Activated T-cell treated with anti-CD3 and anti-CD28 coated beads for 48 hours (primary cell): ENCODE measurements at places on chromosomes 13 and 19.

DNA sequence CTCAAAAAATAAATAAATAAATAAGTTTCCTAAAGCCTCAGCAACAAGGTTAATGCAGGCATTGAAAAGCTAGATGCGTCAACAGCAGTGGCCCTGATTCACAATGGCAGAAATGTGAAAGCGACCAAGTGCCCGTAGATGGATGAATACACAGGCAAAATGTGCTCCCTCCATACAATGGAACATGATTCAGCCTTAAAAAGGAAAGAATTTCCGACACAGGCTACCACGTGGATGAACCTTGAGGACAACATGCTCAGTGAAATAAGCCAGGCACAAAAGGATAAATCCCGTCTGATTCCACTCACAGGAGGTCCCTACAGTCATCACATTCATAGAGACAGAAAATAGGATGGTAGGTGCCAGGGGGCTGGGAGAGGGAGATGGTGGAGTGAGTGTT is 31.7 kb downstream of the INSR start:
- DNase-seq = no peak

DNA sequence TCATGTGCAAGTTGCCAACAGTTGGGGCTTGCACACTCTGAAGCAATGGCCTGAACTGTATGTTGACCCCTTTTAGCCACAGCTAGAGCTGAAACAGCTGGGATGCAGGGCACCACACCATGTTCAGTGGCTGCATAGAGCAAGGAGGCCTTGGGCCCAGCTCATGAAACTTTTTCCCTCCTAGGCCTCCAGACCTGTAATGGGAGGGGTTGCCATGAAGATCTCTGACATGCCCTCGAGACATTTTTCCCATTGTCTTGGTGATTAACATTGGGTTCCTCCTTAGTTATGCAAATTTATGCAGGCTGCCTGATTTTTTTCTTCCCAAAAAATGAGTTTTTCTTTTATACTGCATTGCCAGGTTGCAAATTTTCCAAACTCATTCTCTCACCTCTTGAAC is 165.1 kb upstream of the PRR20A start:
- no peak for DNase-seq

DNA sequence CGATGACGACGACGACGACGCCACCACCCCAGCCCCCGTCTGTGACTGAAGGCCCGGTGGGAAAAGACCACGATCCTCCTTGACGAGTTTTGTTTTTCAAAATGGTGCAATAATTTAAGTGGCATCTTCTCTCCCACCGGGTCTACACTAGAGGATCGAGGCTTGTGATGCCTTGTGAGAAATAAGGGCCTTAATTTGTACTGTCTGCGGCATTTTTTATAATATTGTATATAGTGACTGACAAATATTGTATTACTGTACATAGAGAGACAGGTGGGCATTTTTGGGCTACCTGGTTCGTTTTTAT is 2.5 kb downstream of the KLF2 start:
- DNase-seq = no peak

DNA sequence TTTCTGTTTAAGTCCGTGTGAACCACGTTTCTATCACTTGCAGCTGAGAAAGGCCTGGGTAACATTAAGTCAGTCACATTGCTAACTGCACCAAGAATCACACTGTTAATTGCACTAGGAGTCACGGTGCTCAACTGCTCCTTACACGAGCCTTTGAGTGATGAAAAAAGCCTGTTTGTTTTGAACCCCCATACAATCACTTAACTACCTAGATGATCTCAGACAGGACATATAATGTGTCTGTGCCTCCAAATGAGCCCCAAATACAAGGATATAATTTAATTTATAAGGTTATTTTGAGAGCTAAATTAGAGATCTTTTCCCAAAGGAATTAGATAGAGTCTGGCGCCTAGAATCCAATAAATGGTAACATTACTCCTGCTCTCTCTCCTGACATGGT is 84.1 kb downstream of the MIPEP start:
- no peak for DNase-seq

- DNase-seq = no peak
Observed at GRCh38 chr13:64482373-64482772, 2747.8 kb downstream of the PCDH9 start.

- DNase-seq = peak; percentile 96
Observed at GRCh38 chr19:8592231-8593009, 15.2 kb upstream of the MYO1F start.

DNA sequence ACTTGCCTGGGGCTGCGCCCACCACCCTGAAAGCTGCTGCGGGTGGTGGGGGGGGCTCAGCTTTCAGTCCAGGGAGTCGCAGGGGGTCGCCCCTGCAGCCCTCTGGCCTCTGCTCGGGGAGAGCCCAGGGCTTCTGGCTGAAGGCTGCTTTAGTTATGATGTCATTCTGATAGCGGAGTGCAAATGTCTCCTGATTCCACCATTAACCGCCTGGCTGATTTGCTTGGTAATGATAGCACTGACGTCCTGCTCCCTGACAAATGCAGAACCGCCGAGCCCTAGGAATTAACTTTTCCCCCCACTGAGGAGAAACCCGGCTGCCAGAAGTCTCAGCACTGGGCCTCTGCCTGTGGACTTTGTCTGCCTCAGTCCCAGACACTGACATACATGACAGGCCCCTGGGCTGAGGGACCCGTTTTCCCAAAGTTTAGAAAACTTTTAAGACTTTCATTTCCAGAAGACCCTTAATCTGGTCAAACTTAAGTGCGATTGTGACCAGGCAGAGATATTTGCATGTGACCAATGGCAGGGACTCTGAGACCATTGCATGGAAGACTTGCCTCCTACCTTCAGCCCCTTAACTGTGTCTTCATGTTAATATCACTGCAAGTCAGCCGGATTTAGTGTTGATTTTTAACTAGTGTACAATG is 142.5 kb upstream of the ZNF536 start:
- no peak for DNase-seq

- no peak for DNase-seq
Observed at GRCh38 chr13:74743992-74744391, 609.8 kb upstream of the KLF12 start.

DNA sequence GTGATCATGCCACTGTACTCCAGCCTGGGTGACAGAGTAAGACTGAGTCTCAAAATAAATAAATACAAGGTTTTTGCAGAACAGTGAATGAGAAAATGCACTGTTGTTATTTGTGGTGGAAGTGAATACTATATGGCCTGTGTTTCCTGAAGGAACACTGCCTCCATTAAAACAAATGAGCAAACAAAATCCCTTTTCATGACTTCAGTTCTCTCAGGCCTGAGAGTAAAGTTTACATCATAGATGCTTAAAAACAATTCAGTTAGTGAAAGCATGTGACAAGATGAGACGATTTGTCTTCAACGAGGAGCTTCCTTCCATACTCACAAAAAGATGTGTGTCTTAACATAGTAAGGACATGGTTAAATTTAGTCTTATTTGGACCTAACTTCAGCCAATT is 14.4 kb downstream of the SPINT2 start:
- DNase-seq = no peak

DNA sequence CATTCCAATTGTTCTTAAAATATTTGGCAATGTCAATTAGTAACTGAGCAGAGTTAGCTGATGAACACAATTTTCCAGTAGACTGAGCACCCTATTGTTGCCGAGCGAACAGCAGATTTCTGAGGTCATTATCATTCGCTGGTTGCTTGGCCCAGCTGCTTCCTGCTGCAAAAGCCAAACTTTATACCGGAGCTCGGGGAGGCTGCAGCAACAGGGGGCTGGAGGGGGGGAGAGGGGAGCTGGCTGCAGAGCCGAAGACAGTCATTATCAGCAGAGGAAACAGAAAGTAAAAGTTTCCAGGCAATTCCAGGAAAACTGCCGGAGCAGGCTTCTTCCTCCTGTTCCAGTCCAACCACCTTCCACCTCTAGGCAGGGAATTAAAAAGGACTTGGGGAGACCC is 77.9 kb downstream of the ZNF536 start:
- DNase-seq = no peak

DNA sequence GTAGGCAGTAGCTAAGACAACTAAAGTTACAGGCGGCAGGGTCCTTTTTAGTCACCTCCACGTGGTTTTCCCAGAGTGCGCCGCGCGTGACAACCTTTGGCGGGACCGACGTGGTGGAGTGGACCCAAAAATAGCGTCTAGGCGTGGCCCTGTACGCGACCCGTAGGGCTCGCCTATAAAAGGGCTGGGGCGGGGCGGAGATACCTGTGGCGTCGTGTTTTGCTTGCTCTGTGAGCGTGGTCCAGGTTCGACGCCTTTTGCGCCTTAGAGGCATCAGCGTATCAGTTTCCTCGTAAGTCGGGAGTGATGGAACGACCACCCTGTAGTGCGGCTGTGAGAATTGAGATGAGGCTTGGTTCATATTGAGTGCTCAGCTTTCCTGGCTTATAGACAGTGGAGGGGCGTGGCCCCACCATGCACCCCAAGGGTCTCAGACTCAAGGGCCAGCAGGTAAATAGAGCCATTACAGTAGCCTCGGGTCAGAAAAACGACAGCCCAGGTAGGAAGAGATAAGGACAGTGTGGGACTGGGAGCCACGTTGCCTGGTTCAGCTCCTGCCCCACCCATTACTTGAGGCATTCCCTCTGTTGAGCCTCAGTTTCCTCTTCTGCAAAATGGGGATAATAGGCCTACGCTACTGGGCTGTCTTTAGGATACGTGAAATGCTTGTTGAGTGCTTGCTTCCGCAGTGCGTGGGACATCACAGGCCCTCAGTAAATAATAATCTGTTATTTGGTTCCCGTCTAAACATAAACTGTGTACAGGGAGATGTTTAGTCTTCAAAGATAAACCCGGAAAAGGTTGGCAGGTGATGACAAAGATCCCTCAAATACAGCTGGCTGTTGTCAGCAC is 693 bp upstream of the TMED1 start:
- DNase-seq = peak; percentile 82

DNA sequence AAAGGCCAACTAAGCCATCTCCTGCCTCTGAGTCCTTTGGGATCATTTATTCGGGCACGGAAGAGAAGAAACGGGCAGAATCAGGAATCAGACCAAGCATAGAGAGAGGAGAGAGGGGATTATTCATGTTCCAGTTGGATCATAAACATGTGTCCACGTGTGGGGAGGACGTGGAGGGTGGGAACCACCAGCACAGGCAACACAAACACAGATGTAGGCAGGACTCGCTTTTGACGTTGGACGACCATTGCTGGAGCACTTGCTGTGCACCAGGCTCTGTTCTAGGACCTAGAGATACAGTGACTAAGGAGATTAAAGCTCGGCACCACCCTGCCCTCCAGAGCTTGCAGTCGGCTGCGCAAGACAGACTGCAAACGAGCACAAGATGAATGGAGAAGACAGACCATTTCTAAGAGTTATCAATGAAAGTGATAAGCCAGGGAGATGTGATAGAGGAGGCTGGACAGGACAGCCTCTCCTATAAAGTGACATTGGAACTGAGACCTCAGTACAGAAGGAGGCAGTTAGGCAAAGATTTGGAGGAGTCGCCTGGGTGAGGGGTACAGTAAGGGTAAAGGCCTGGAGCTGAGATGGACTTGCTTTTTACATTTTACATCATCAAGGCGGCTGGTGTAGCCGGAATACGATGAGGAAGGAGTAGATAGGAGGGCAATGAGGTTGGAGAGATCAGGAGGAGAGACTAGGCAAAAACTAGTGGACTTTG is 716 bp downstream of the SH2D3A start:
- no peak for DNase-seq

DNA sequence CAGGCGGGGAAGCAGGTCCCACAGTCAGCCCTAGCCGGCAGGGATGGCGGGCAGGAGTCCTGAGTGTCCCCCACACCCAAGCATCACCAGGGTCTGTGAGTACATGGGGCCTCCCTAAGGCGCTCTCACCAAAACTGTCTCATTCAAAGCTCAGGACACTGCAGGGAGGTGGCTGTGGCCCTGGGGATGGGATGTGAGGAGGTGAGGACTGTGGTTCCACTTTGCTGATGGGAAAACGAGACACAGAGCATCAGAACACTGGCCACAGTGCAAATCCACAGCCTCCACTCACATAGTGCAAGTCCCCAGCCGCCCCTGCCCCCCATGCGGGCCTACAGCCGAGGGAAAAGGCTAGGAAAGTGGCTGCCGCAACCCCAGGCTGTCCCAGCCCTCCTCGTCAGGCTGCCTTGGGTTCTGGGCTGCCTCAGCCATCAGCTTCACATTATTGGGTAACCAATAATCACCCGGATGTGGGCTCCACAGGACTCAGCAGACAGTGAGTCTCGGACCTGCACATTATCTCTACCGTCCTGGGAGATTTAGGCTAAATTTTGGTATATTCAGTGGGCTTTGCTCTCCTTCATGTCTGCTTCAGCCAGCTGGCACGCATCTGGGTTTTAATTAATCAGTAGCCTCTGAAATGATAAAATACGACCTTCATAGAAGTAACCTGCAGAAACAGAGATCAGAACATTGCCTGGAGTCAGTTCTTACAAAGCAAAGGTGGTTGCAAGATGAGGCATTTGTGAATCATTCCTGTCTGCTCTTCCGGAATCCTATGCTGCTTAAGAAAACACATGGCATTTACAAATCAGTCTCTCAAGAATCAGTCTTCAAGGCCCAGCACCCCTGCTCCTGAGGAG is 77.0 kb downstream of the SOX1 start:
- DNase-seq = no peak

- no peak for DNase-seq
Observed at GRCh38 chr19:6198896-6199239, 63.4 kb downstream of the ACSBG2 start.

GRCh38 chr13:105272660-105273631 is 1262.5 kb downstream of the EFNB2 start:
- no peak for DNase-seq

GRCh38 chr13:113327766-113328471 is 30.9 kb downstream of the LAMP1 start:
- DNase-seq = no peak

DNA sequence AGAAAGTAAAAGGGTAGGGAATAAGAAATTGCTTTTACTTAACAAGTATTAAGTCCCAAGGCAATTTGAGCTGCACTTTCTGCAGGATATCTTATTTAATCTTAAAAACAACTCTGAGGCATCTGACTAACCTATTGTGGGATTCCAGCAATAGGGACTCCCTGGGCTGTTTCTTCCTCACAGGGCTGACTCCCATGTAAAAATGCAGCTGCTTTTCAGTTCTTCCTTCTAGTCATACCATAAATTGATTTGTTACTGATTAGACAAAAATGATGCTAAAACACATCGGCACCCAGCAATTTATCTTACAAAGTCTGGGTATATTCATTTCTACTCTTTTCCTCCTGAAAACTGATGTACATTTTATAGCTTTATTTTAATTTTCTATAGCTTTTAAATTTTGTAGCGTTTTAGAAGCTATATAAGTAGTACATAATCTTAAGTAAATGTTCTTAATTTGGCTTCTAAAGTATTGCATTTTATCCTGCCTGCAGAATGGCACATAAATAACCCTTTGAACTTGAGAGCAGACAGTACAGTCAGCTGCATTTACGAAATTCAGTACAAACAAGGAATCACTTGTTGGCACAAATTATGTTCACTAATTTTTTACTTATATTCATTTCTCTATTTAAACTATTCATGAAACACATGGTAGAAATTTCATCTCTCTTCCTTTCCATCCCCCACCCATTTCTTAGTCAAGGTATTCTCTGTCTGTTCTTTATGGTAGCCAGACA is 102.4 kb upstream of the FRY start:
- DNase-seq = no peak
